ENCODE measurements at places on chromosomes 2 and 18. TPM values are rescaled to one million over a fixed set of nuclear protein-coding genes. Genes with fewer than 3 reads are reported as not detected.

- DNase-seq: no peak
Observed at GRCh38 chr2:168192839-168193616, 54.4 kb downstream of the STK39 start.

GRCh38 chr2:152562198-152562884 lies 154.9 kb downstream of the PRPF40A start:
- DNase-seq: no peak

Gene IL36G
- 0.32 TPM for total RNA-seq

- no peak for DNase-seq
Observed at GRCh38 chr18:9221040-9221439, 84.5 kb downstream of the ANKRD12 start.

Measured in WTC11 (cell line).